Chondrocyte (in vitro differentiated cells): ENCODE measurements at places on chromosomes 3 and 15.

DNA sequence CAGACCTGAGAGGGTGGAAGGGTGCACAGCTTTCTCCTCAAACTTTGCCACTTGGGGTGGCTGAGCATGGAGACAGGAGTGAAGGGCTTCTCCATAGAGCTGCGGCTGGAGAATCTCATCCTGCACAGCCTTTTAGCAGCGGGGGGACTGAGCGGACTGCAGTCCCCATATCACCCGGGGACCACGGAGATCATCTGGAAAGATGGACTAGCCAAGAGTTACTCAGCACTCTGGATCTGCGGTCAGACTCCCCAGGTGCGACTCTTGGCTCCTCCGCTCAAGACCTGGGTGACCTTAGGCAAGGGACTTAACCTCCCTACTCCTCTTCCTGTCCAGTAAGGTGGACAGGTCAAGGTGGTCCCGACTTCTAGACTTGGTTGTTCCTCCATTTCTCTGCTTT lies 125.8 kb upstream of the MEF2A start:
- DNase-seq = no peak

GRCh38 chr3:58794750-58795149 lies 128.2 kb upstream of the FAM3D start:
- DNase-seq = no peak

DNA sequence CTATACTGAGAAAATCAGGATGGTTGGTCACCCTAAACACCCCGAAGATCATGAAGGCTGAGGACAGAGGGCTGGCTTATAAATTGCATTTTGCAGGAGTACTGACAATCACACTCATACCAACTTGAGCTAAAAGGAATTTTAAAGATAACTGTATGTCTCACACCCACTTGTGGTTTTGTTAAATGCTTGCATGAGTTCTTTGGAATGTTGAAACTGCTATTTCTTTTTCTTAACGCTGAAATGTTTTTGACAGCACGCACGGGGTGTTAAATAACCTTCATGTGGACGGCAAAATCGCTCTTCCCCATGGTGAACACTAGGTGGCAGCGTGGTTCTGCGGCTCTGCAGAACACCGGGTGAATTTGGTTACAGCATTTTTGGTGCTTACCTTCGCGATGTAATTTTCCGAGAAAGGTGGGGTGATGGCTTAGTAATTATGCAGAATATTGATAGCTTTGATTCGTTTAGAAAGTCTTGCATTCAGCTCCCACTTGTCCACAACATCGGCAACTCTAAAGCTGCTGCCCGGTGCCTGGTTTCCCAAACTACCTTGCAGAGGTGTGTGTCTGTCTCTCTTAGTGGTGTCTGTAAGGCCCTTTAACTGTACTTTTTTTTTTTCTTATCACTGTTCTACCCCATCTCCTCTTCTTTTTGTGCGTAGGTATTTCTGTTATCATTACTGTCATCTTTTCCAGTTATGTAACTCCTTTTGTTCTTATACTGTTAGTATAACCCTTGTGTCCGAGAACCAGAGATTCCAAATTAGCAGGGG lies 51.7 kb downstream of the ARNT2 start:
- no peak for DNase-seq

DNA sequence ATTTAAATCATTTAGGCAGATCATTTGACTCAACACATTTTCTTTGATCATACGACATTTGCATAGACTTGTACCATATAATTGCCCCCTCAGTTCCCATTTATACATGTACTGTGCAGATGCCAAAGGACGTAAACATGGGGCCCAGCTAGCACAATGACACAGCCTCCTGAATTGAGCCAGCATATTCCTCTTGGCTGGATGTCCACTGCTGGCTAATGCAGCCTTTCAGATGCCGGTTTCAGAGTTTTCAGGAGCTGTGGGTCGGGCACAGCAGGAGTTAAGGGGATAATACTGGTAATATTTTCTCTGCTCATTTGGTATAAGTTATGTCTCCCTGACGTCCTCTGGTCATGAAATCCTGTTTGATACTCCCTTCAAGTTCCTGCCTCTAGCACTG lies 39.4 kb downstream of the KAT2B start:
- no peak for DNase-seq

GRCh38 chr3:154089421-154090420 lies 31.5 kb upstream of the ARHGEF26 start:
- no peak for DNase-seq

DNA sequence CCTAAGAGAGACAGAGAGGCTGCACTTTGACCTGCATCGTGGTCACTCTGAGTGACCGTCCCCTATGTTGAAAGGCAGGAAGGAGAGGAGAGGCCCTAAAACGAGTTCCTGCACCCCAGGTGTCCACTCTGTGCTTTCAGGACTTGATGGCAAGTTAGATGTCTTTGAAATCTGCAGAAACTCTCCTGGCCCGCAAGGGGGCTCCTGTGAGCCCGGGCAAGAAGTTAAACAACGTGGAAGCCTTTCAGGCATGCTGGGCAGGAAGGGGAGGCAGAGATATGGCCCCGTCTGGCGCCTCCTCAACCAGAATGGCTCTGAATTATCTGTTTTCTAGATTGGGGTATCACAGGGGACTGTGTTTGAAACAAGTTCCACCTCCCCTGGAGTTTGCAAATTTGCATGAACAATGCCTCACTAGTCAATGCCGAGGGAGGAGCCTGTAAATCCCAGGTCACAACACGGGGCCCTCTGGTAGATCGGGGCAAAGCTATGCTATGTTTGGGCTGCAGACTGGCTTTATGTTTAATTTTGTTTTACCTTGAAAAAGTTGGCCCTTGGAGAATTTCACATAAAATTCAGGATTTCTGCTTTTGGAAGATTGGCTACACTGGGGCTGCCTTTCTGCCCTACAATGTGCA lies 9.8 kb downstream of the CTXND1 start:
- no peak for DNase-seq
